ENCODE measurements at places on chromosomes 2 and 18.

- DNase-seq: no peak
Observed at GRCh38 chr2:39550701-39551285, 113.7 kb upstream of the MAP4K3 start.

DNA sequence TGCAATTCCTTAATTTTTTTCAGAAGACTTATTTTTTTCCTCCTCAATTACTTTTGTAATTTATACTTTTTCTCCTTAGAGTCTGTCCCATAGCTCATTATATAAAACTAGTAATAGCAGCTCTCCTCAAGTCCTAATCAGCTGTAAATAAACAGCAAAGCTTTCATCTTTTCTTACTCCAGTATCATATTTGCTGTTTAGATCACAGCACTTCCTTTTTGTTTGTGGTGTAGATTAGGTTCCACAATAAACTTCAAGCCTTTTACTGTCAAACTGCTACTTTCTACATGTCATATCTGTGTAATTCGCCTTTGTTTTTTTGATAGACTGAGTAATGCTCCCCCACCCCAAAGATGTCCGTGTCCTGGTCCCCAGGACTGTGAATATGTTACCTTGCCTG is 25.5 kb downstream of the GCG start:
- DNase-seq: no peak

- DNase-seq: no peak
Observed at GRCh38 chr2:37378411-37378810, 34.0 kb downstream of the QPCT start.

- DNase-seq: no peak
Observed at GRCh38 chr2:217710211-217710765, 292.5 kb downstream of the TNS1 start.

DNA sequence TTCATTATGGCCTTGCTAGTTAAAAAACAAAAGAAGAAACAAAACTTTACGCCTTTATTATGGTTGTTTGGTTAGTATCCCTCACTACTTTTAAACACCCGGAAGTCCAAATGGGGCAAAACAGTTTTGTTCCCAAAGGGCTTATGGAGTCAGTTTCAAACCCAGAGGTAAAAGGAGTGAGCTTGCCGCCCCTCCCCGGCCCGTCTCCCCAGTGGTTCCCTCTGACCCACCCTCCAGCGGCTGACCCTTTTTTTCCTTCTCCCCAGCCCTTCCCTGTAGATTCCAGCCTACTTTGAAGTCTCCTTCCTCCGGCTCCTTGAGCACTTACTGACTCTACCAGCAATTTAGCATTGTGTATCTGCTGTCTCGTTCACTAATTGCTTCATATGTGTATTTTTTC is 209.2 kb downstream of the ICOS start:
- no peak for DNase-seq

- no peak for DNase-seq
Observed at GRCh38 chr2:240438810-240439697, 3.6 kb downstream of the GPC1 start.

- DNase-seq: no peak
Observed at GRCh38 chr2:235598532-235599531, 105.0 kb downstream of the AGAP1 start.

DNA sequence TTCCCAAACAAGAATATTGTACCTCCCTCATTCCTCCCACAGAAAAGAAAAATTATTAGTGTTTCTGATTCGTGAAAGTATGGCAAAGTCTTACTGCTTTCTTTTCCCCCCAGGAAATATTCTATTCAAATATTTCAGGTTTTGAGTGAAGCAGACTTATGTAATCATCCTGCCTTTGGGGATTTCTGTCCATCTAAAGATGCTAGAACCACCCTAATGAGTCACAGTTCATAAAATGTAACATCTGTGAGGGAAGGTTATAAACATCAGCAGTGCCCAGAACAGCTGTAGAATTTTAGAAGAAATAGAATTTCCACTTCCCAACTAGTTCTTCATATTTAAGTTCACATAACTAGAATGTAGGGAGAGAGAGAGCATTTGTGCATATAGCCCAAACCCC is 39.0 kb downstream of the EEF1B2 start:
- no peak for DNase-seq

DNA sequence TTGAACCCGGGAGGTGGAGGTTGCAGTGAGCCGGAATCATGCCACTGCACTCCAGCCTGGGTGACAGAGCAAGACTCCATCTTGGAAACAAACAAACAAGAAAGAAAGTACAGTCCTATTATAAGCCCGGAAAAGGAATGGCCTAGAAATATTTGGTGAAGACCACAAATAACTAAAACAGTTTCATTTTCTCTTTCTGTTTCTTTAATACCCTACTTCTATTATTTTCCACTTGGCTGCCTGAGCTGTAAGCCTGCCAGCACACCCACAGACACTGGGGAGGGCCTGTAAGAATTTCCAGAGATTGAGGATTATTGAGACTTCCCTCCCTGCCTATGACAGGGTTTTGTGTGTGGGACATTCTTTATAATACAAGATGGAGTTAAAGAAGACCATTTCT is 188.0 kb upstream of the DCC start:
- no peak for DNase-seq

DNA sequence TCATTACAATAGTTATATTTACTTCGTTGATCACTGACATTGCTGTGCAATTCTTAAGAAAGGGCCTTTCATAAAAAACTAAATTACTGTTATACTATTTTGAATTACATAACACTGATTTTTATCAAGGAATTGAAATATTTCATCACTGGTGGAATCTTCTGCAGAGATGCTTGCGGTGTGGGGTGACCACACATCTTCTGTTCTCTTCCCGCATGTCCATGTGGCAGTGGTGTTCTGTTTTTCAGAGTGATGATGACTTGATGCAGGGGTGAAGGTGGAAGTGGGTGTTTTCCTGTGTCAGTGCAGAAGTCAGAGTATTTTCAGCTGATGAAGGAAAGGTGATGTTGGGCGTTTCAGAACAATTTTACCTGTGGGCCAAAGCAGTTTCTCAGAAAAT is 7.0 kb downstream of the CNDP2 start:
- no peak for DNase-seq

GRCh38 chr2:105364436-105365139 is 27.2 kb downstream of the C2orf49 start:
- DNase-seq: no peak

- DNase-seq: no peak
Observed at GRCh38 chr2:224469374-224469964, 67.6 kb upstream of the FAM124B start.

GRCh38 chr2:83224591-83225200 is 1234.4 kb downstream of the SUCLG1 start:
- no peak for DNase-seq

DNA sequence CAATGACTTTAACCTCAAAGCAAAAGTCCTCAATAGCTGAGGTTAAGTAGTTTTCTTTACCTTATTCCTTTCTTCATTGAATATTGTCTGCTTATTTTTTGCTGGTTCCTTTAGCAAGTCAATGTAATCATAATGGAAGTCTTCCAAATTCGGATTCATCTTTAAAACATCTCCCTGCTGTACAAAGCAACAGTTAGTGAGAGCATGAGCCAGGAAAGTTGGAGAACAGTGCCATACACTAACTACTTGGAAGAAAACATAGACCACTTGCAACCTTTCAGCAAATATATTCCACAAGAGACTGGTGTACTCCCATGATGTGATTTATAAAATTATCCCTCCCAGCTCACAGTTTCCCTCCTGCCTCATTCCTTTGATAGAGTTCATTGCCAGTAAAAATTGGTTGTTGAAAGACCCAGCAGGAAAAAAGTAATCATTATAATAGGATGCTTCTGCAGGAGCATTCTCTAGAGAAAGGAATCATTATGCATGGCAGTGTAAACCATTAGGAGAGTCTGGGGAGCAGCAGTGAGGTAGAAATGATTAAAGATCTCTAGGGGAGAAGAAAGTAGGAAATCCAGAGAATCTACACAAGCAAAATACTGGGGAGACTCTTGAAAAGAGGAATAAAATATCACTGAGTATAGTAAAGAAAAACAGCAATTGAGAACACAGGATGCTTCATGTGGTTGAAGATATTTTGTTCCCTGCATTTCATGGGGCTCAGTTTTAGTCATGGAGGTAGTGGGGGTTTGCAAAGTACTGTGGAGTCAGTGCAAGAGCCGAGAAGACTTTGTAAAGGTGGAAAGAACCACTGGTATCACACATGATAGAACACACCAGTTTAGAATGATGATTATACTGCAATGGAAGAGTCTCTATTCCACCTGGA is 38.6 kb upstream of the TTN start:
- DNase-seq: no peak

- no peak for DNase-seq
Observed at GRCh38 chr2:70957798-70958197, 20.6 kb upstream of the ANKRD53 start.

- no peak for DNase-seq
Observed at GRCh38 chr2:94966689-94967088, 58.8 kb upstream of the MAL start.

DNA sequence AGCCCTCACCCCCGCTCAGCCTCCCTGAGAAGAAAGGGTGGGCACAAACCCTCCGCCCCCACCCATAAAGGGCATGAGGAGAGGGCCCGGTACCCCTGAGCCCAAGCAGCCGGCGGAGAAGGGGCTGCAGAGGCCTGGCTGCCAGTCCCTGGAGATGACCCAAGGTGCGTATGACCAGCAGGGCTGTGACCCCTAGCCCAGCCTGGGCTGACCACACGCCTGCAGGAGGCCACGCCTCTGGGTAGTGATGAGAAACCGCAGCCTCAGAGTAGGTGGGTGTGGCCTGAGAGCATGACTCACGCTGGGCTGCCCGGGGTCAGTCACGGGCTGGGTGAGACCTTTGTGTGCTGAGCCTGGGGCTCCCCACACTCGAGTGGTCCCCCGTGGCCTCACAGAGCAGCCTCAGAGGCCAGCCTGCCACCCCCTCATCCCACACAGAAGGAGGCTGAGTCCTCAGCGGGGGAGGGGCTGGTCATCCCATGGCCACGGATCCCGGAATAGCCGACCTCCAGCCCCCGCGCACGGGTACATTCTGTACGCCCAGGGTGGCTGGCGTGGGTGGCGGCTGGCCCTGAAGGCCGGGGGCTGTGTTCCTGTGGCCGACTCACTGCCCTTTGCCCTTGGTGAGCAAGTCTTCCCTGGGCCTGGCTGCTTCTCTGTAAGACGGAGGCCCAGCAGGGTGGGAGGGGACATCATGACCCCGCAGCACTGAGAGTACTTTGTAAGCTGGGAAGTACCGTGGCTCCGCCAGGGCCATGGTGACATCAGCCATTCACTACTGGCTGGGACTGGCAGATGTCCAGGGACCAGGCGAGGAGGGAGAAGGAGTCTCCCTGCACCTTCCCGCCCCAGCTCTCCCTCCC is 110.8 kb upstream of the OTOS start:
- no peak for DNase-seq

DNA sequence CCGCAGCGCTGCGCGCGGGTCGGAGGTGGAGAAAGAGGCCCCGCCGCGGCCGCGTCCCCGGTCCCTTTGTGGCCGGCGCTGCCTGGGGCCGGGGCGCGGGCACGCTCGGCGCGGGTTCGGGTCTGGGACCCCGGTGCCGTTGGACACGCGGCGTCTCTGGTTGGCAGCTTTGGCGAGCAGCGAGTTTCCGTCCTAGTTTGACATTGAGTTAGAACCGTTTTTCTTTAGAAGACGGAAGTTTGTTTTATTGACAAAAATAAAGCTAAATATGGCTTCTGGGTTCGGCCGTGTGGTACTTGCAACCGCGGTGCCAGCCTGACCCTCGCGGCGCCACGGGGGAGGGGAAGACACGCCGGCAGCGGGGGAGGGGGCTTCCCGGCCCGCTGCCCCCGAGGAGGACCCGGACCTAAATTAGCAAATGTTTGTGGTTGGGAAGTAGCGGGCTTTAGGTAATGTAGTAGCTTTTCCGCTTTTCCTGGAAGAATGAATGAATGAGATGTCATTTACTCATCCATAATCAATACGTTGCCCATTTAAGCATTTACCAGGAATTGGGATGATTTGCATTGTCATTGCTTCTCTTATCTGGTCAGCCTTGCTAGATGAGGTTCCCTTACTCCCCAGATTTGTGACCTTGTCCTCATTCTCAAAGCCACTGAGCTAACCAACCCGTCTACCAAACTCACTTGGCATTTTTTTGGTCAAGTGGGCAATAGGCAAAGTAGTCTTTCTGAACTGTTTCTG is 530 bp downstream of the GALNT1 start:
- DNase-seq: no peak

- no peak for DNase-seq
Observed at GRCh38 chr2:33116799-33117198, 170.0 kb downstream of the LTBP1 start.

DNA sequence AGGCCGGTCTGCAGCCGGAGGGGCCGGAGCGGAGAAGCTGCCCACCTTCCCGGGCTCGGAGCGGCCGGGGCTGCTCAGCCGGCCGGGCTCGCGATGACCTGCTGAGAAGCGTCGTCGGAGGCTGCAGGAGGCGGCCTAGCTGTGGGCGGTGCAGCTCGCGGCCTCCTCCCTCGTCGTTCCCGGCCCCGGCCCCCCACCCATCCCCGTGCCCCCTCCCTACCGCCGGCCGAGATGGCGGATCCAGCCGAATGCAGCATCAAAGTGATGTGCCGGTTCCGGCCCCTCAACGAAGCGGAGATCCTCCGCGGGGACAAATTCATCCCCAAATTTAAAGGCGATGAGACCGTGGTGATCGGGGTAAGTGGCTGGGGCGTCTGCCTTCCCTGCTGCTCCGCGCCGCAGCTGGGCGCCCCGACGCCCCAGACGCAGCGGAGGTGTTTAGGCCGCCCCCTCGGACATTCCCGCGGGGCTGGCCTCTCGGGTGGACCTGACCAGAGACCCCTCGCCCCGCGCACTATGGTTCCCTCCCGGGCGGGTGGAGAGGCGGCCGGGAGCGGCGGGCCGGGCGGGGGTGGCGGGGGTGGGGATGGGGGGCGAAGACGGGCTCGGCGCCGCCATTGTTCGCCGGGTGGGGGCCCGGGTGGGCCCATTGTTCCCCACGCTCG is 492 bp downstream of the KIF5C start:
- no peak for DNase-seq

DNA sequence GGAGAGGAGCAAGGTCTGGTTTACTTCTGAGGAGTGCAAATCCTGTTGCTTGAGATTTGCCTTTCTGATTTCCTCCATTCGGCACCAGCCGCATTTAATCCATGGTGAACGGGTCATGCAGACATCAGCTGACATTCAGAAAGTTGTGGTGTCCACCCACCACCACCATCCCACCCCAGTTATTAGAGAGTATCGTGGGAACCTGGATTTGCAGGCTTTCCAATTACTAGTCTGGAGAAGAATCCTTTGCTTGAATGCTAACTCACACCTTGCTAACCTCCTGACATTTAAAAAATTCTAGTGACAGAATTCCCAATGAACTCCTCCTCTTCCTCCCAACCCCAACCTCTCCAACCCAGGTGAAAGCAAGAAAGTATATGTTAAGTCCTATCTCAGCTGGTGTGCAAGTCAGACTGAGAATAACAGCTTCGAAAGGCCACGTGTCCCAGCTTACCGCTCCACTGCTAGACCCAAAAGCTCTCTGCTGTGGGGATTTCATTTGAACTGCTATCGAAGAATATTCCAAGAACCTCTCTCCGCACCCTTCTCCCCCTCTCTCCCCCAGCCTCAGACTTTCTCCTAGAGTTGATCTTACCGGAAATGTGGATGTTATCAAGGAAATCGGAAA is 17.7 kb downstream of the BCL11A start:
- DNase-seq: no peak

DNA sequence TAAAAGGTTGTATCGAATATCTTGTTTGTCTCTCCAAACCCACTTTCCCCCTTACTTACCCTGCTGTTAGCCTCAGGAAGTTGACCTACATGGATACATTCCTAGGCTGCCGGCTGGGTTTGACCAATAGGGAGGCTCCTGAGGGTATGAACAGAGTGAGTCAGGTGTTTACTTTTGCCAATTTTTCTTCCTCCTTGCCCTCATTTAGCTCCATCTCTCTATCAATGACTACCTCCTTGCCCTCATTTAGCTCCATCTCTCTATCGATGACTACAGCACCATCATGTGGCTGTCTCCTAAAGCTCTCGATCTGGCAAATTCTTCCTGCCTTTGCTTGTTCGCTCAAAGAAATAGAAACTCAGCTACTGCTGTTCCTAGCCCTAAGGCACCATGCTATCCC is 571.9 kb upstream of the CRIM1 start:
- no peak for DNase-seq
